ENCODE measurements at places on chromosomes 11 and 22.

GRCh38 chr11:5574654-5575053 lies 6.0 kb upstream of the OR52B6 start:
- no peak for DNase-seq

- DNase-seq = no peak
These were observed 3.6 kb downstream of the BCL9L start for GRCh38 chr11:118921929-118922744.

DNA sequence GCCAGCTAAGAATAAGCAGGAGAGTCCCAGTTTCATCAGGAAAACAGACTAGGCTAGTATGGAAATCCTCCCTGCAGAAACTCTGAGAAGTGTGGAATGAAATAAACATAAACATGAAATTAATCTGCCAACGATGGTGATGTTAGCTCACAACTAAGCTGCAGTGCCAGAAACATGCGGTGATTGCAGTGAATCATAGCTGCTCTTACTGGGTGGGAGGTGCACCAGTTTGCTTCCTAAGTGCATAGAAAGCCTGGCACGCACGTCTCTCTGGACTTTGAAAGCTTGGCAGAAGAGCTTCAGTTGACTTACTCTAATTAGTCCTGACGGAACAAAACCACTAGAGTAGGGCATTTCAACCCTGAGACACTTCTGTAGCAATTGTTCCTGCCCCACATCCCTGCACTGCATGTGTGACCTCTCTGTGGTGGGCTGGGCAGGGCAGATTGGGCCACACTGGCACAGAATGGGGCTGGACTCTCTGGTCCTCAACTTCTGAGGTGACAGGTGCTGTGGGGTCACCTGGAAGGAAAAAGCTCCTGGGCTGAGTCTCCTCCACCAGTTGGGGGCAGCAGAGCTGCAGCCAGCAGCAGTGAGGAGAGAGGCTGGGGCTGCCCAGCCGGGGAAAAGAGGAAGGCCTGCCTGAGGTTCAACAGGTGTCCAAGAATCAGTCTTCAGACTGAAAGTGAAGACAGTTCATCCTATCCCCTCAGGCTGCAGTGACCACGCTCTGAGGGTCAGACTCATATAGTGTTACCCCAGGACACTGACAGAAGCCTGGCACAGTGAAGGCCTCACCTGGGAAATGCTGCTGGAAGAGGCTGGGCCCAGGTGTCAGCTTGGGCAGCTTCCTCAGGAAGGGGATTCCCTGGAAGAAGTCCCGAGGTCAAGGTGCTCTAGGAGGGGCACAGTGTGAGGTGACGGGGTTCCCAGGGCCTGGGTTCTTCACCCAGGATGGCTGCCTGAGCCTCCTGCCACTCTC lies 40.5 kb downstream of the GGTLC2 start:
- peak; percentile 67 for DNase-seq

GRCh38 chr22:18067548-18068341 lies 10.0 kb upstream of the PEX26 start:
- no peak for DNase-seq

DNA sequence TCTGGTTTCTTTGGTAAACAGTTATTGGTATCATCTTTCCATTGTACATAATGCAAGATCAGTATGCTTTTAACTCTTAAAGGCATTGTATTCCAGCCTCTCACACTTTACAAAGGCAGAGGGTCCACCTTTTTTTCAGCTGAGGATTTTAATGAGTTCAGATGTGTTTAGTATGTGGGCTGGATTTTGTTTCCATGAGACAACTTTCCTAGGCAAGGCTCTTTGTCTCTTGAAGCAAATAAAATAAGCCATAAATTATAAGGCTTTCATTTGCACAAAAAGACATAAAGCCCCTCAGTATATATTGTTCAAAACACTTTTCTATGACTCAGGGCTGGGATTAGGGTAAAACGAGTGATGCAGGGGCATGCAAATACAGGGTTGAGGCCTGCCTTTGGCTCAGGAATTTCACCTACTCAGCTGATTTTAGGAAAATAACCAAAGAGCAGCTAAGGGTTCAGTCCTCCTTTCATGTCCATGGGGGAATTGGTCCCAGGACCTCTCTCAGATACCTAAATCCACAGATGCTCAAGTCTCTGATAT lies 7.6 kb downstream of the MMP20 start:
- DNase-seq = no peak

- peak; percentile 73 for DNase-seq
These were observed 99.9 kb downstream of the MAML2 start for GRCh38 chr11:96242971-96243647.

- no peak for DNase-seq
These were observed 7.4 kb upstream of the OR52N4 start for GRCh38 chr11:5746614-5747013.

DNA sequence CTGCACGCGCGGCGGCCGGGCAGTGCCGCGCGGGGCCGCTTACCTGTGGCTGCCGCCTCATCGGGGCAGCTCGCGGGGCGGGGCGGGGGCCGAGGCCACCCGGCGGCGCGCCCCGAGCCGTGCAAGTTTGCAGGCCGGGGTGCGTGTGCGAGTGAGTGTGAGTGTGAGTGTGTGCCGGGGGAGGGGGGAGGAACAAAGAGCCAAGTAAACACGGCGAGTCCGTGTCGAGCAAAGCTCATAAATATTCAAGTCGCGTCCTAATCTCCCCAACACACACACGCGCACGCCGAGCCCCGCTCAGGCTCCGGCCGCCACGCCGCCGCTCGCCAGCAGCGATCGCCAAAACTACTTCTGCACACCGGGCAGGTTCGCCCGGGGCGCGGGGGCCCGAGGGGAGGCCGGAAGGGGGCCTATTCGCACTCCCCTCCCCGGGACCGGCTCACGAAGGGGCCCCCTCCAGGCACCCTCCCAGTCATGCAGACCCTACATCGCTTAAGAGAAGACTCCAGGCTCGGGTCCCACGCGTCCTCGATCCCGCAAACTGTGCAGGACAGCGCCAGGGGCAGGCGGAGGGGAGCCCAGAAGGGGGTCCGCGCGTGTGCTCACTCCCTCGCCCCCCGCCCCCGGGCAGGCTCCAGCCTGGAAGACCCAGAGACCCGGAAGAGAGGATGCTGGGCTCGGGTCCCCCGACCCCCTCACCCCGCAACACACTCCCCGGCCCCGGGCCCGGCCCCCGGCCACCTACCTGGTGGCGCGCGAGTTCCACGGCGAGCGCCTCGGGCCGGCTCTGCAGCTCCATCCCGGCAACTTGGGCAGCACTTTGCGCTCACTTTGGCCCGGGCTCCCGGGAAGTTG lies 827 bp downstream of the PHF21B start:
- peak; percentile 22 for DNase-seq

DNA sequence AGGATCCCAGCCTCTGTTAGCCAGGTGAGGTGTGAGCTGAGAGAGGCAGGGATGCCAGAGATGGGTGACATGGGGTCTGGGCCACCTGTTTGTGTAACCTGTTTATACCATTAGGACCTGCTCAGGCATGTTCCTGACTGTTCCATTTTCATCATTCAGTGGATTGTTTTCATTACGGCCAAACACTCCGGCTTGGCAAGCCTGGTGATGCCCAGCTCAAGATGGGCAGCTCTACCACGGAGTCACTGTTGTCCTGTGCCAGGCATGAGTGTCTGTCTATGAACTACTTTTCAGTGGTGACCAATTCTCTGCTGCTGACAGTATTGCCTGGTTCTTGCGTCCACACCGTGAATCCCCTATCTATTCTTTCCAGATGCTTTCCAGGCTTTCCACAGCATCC lies 71.5 kb upstream of the SLC22A12 start:
- DNase-seq = no peak

DNA sequence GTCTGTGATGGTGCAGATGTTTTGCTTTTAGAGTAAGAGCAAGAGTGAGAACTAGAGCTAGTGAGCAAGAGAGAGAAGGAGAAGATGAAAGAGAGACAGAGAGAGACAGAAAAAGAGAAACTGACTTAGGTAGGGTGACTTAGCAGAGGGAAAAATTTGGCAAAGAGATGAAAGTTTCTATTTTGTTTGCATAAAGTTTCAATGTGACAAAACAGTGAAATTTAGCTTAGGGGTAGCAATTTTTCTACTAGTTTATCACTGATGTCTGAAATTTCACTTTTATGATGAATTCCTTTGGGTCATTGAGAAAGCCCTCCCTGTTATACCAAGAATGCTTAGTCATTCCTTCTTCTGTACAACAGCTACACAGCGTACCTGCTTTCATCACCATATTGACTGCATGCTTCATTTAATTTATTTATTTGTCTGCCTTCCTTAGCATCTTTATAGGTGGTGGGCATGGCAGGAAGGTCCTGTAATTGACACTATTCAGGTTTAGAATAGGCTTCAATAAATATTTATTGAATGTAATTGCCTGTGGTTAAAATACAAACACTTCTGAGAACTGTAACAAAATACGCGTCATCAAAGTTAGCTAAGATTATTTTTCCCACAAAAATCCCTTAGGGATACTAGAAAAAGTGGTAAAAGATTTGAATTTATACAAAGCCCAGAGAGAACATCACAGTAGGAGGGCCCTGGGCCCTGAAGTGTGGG lies 19.9 kb upstream of the CTSC start:
- DNase-seq = no peak

DNA sequence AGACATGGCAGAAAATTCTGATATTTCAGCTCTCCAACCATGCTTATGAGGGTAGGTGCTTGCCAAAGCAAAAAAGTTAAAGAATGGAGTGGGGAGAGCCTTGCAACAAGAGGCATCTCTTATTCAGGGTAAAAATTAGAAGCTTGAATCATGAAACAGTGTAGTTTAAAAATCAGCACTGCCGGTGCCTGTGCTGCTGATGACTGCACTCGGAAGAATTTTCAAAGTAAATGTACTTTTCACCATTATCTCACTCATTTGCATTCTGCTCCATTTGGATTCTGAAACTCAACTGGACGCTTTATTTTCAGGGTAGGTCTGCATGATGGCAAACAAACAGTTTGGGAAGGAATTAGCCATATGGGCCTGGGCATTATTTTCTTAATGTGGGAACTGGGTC lies 126.3 kb downstream of the KIRREL3 start:
- no peak for DNase-seq

DNA sequence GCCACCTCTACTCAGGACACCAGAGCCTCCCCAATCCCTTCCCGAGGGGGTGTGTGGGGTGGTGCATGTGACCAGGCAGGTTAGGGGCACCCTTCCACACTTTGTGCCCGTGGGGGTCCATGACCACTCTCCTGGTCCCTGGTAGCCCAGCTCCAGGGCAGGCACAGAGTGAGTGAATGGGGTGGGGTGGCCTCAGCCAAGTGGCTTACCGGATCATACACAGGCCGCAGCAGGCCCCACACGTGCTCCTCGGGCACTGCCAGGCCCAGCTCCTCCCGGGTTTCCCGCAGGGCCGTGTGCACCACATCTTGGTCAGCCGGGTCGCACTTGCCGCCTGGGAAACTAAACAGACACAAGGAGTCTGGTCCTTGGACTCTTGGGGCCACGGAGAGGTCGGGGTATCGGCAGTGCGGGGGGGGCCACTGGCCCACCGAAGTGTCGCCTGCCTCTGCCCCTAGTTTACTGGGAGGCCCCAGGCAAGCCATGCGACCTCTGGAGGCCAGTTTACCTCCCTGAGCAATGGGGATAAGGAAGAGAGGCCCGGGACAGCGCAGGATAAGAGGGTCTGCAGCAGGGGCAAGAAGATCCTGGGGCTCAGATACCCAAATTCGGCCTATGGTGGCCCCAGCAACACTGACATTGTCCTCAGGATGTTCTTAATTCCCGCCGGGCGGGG lies 889 bp downstream of the NUDT8 start:
- DNase-seq = no peak

DNA sequence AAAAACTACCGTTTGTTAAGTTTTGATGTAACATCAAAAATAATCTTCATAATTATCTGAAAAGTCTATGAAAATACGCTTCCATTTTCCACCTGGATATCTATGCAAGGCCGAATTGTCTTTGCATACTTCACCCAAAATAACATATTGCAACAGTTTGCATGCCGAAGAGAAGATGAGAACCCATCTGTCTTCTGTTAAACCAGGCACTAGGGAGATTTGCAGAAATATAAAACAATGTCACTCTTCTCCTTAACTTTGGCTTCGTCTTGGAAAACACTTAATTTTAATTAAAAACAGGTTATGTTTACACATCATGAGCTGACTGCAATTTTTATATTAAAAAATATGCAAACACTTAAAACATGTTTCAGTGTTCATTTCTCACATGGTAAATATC lies 1325.8 kb downstream of the TBC1D22A start:
- DNase-seq = no peak

GRCh38 chr11:21909145-21909544 lies 283.7 kb upstream of the ANO5 start:
- no peak for DNase-seq

DNA sequence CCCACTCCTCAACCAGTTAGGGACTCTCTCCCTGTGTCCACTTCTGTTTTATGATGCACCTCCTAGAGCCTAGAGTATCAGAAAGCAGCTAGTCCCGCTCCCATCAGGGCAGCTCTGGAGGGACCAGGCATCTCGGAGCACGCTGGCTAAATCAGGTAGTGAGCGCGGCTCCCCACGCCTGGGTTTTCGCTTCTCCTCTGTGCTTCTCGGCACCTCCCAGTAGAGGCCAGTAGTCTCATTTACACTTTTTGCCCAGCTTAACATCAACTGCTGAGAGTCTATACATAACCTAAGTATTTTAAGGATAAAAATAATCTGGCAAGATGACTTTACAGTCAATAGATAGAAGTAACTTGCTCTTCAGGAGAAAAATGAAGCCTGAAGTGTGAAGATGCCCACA lies 473.8 kb downstream of the OPCML start:
- DNase-seq = no peak

GRCh38 chr11:101759771-101760450 lies 154.9 kb upstream of the CEP126 start:
- DNase-seq = no peak

- DNase-seq = no peak
These were observed 147.5 kb downstream of the ST3GAL4 start for GRCh38 chr11:126502982-126503381.

- DNase-seq = no peak
These were observed 19.4 kb downstream of the RPS6KA4 start for GRCh38 chr11:64378335-64378880.

- no peak for DNase-seq
These were observed 3.7 kb upstream of the SIK2 start for GRCh38 chr11:111598559-111598958.

DNA sequence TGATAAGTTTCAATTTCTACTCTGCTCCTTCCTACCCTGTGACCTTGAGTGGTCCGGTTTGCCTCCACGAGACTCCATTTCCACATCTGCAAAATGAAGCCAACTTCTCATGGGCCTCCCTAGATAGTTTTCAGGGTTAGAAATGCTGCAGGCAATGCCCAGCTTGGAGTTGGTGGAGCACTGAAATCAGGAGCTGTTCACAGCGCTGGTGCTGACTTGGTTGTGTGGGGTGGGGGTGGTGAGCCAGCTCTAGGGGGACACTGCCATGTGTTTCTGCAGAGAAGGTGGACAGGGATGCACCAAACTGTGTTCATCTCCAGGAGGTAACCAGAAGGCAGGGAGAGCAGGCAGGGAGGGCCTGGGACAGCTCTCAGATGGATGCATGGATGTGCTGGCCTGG lies 37.0 kb downstream of the SGSM1 start:
- no peak for DNase-seq

GRCh38 chr11:25396847-25397246 lies 900.0 kb downstream of the LUZP2 start:
- DNase-seq = no peak

- DNase-seq = no peak
These were observed 260.8 kb upstream of the POU2AF2 start for GRCh38 chr11:110984693-110985092.

GRCh38 chr22:46504584-46504983 lies 32.8 kb downstream of the CELSR1 start:
- DNase-seq = no peak

GRCh38 chr11:46296528-46297448 lies 19.3 kb downstream of the CREB3L1 start:
- no peak for DNase-seq

GRCh38 chr11:95375886-95376285 lies 144.9 kb upstream of the SESN3 start:
- no peak for DNase-seq
